ENCODE measurements at places on chromosomes 1 and 21.
A peak's percentile ranks its signal among the peaks of the same experiment; 100 is the strongest.

- peak; percentile 62 for DNase-seq
Observed at GRCh38 chr1:206544562-206545257, 37.4 kb downstream of the RASSF5 start.

DNA sequence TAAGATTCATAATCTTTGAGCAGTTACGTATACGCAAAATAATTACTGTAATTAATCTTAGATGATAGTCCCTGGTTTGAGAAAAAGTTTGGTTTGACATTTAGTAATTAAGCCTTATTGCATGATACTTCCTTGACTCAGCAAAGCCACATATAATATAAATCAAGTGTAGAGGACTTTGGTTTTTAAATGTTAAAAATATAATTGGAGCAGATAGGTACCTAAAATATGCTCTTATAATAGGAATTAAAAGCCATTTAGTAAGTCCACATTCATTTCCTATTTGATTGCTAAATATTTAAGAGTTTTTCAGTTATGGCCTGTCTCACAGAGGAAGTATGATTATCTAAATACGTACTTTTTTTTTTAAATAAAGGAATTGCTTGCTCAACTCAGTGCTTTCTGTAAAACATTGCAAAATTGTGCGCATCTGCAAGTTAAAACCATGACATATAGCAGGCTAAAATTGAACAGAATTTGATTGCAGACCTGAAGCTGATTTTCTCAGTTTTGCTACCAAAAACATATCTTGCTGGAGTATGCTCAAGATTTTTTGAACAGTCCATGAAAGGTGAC is 20.4 kb downstream of the RPE65 start:
- DNase-seq = no peak

DNA sequence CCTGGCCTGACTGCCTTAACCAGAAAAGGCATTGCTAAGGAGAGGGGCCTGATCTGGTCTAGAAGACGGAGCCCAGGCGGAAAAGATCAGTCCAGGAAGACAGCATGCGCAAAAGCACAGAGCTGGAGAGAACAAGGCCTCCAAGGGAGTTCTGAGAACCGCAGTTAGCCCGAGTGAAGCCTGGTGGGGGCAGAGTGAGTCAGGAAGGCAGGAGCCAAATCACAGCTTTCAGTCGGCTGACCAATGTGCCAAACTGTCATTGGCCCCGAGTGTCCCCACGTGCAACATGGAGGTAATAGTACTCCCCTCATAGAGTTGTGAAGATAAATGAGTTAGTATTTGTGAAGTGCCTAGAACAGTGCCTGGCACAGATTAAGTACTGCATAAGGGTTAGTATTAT is 1.2 kb upstream of the TSPAN2 start:
- no peak for DNase-seq

GRCh38 chr1:97680894-97681293 is 239.9 kb downstream of the DPYD start:
- DNase-seq = no peak

DNA sequence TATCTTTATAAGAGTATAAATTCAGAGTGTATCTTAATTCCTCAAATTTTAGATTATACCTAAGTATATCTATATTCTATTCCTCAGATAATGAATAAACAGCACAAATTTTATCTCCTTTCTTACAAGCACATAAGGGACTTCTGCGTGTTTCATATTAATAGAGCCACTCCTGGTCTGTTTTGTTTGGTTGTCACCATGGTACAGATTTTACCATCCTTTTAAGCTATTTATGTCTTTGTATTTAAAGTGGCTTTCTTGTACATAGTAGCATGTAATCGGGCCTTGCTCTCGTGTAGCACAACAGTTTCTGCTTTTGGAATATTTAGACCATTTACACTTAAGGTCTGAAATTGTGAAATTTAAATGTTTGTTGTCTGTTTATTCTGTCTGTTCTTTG is 52.6 kb upstream of the SLC35A3 start:
- no peak for DNase-seq

DNA sequence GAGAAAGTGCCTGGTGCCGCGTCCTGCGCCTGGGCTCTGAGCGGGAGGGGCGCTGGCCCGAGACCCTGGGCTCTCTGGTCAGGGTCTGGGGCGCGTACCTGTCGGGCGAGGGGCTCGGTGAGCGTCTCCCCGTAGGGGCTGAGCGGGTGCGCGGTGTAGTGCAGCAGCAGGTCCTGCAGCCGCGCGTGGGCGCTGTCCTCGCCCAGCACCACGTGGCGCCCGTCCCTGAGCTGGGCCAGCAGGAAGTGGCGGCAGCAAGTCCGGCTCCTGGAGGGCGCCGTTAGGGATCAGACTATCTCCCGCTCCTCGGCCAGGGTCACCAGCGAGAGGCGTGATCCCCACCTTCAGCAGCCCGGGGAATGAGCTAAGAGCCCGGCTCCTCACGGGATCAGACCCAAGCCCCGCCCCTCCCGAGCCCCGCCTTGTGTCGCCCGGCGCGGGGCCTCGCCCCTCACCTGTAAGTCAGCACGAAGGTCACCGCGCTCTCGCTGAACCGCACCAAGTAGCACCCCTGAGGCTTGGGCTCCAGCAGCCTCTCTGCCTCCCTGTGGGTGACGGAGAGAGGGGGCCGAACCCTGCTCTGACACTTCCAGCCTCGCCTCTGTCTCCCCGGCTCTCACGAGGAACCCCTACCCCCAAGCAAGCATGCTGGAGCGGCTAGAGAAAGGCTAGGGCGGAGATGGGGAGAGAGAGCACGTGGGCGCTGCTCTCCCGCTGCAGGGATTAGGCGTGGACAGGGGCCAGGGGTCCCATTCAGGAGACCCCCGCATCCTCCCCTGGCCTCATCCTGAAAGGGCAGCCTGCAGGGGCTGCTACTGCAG is 2.7 kb downstream of the SH2D2A start:
- peak; percentile 40 for DNase-seq

GRCh38 chr1:13535227-13535626 is 21.4 kb upstream of the LRRC38 start:
- DNase-seq = no peak

GRCh38 chr1:185421485-185422107 is 104.6 kb upstream of the IVNS1ABP start:
- no peak for DNase-seq

DNA sequence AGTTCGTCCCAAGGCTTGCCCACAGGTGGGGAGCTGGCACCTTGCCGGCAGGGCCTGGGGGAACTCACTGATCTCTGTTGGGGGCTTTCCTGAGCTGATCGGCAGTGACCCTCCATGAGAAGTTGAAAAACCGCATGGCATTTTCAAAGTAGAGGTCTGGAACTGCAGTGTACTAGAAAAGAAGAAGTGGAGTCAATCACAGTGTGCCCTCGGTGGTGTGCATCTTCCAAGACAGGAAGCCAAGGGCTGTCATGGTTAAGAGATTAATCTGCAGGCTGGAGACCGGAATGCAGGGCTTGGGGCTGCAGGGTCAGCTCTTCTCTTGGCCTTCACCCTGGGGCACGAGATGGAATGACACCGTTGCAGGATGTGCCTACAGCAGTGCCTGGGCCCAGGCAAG is 56.8 kb downstream of the ECE1 start:
- DNase-seq = no peak

Data from stimulated activated CD8-positive, alpha-beta memory T cell treated with anti-CD3 and anti-CD28 coated beads, Interleukin-2, amount 100 ng/mL, for 1 hour (primary cell).